Stimulated activated CD8-positive, alpha-beta memory T cell treated with anti-CD3 and anti-CD28 coated beads, Interleukin-2, amount 100 ng/mL, for 1 hour (primary cell): ENCODE measurements at places on chromosomes 1 and 21.

DNA sequence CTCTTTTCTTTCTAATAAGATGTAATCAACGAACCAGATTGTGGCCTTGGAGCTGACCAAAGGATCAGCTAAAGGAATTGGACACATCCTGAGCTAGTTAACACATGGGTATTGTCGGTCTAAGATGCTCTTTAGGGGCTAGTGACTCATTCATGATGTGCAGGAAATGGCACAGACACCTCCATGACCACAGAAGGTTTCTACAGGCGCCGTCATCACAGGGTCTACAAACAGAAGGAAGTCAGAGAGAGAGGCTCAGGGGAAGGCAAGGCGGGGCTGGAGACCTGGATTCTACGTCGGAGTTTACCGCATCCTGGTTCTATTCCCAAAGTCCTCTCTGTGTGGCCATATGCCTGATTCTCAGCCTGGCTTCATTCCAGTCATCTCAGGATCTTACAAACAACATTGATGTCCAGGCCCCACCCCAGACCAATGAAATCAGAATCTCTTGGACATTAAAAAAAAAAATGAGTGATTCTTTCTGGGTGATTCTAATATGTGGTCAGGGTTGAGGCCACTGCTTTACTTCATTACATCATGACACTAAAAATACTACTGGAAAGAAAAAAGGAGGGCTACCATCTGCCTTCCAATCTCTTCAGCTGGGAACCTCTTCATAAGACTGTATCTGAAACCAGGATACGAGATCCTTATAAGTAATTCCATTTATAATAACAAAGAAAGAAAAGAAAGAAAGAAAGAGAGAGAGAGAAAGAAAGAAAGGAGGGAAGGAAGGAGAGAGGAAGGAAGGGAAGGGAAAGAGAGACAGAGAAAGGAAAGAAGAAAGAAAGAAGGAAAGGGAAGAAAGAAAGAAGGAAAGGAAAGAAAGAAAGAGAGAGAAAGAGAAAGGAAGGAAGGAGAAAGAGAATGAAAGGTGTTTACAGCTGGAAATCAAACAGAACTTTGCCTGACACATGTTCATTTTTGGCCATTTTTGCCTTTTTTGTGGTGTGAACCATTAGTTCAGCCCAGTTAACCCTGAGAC, 11.6 kb upstream of the KCNJ15 start:
- peak; percentile 22 for DNase-seq

GRCh38 chr1:243596431-243597062, 253.5 kb downstream of the AKT3 start:
- no peak for DNase-seq

GRCh38 chr1:198462365-198463019, 78.0 kb downstream of the ATP6V1G3 start:
- DNase-seq, result no peak

- no peak for DNase-seq
Observed at GRCh38 chr1:210588946-210589345, 260.2 kb downstream of the HHAT start.

- DNase-seq, result no peak
Observed at GRCh38 chr1:11981378-11982009, 1.2 kb downstream of the MFN2 start.

DNA sequence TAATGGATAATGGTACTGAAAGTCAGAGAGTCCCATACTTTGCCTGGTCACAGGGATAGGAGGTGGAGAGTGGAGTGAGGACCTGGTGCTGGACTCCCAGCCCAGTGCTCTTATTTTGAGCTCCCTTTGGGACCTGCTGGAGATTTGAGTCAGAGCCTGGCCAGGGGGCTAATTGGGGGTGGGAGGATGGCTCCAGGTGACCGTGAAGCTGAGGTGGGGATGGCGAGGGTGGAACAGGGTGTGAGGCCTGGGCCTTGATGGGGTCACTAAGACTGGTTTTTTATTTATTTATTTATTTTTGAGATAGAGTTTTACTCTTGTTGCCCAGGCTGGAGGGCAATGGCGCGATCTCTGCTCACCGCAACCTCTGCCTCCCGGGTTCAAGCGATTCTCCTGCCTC, 17.8 kb downstream of the AMPD2 start:
- DNase-seq, result no peak

- DNase-seq, result no peak
Observed at GRCh38 chr1:233598891-233599541, 14.9 kb upstream of the KCNK1 start.

- no peak for DNase-seq
Observed at GRCh38 chr1:234970731-234971476, 157.7 kb downstream of the TOMM20 start.

GRCh38 chr1:223524930-223525451, 131.8 kb downstream of the CCDC185 start:
- no peak for DNase-seq

DNA sequence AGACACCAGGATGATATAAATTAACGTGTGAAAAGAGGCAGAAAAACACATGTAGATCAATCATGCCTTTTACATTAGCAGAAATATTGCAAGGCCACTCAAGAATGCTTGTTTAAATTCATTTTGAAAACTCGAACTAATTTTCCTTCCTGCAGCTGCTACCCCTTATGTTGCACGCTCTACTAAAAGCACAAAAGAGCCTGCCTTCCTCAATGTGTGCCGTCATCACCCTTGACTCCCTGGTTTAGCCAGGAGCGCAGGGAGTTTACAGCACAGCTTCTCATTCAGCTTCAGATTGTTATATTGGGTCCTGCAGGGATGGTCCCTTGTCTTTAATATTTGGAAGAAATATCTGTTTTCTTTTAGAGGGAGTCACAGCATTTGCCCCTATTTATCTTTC, 10.1 kb upstream of the ST6GALNAC5 start:
- no peak for DNase-seq

DNA sequence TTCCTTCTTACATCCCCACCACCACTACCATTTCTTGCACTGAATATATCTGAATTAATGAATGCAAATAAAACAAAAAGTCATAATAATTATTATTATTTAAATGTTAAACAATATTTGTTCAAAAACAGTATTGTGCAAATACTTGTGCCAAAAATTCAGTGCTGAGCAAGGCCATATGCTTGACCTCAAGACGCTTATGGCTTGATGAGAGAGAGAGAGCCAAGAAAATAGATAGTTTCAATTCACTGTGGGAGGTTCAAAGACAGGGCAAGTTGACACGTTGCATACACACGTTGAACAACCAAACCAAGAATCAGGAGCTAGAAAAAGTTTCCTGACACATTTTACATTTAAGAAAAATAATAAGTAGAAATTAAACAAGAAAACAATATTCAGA, 1421.7 kb downstream of the KCNT2 start:
- DNase-seq, result no peak

- no peak for DNase-seq
Observed at GRCh38 chr1:19232524-19232846, 18.8 kb downstream of the EMC1 start.

- no peak for DNase-seq
Observed at GRCh38 chr1:19628879-19629278, 15.2 kb upstream of the NBL1 start.

GRCh38 chr1:1624443-1625403, 7.2 kb upstream of the MMP23B start:
- DNase-seq, result no peak

- DNase-seq, result no peak
Observed at GRCh38 chr1:189152685-189153084, 1325.0 kb downstream of the BRINP3 start.

GRCh38 chr1:32719681-32720275, 17.2 kb upstream of the SYNC start:
- no peak for DNase-seq

DNA sequence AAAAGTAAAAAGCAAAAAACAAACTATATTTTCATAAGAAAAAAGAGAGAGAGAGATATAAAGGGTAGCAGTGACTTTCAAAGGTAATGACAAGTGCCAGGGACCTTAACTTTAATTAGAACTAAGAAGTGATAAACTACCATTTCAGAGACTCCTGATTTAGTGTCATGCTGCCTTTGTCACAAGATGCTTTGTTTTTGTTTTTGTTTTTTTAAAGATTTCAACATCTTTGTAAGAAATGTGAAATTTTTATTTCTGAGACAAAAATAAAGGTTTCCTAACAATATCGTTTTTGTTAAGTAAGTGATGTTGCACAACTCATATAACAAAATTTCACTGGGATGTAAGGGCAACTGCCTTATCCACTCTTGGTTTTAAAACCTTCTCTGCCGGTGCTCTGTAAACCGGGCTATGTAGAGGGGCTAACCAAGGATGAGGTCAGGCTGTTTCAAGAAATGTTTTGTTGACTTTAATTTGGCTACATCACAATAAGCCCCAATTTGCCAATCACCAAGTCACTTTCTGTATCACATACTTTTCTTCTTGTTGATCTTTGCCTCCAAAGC, 35.2 kb upstream of the SYT2 start:
- DNase-seq, result no peak

DNA sequence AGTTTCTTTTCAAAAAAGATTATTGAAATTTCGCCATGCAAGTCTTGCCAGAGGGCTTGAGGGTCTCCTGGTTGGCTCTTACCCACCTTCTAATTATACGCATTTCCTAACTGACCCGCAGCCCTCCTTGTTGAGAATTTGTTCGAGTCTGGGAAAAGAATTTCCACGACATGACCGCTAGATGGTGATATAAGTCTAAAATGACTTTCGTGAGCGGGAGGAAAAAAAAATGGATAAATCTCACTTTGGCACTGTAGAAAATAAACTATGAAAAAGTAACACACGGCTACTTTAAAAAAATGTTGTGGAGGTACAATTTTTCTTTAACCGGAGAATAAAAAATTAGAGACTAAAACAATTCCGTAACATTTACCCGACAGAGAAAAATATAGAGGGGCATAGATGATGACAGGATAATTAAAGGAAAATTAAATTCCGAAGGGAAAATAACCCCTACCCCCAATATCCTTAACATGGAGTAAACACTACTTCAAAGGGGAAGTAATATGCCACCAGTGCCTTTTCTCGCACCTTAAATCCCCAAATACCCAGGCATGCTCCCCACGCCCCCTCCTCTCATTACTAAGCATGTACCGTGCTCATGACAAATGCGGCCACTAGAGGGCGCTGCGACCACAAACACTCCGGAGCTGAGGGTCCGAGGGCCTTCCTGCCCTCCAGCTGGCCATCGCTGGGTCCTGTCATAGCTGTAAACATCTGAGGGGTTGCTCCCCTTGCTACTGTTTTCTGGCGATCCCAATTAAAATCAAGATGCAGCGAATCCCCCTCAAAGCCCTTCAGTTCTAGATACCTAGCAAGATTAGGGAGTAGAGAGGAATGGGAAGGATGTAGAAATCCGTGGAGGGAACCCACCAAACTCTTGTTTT, 266.9 kb downstream of the ASTN1 start:
- no peak for DNase-seq

- no peak for DNase-seq
Observed at GRCh38 chr1:208584167-208584755, 340.1 kb upstream of the PLXNA2 start.

GRCh38 chr1:11594222-11594621, 60.0 kb downstream of the FBXO2 start:
- no peak for DNase-seq

DNA sequence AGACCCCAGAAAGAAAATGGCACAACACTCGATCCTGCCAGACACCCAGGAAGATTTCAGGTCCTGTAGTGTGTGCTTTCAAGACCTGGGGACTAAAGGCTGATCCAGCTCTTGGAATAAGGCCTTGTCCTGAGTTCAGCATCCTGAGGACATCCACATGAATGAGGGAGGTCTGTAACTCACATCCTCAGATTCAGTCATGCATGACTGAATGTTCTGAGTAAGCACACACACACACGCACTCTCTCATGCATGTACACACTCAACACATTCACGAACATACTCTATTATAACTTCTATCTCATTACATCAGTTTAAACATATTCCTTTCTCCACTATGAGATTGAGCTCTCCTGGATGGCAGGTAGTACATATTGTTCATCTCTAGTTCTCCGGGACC, 273.4 kb upstream of the BEND5 start:
- DNase-seq, result no peak

GRCh38 chr1:213585959-213586586, 401.7 kb upstream of the PROX1 start:
- no peak for DNase-seq

- DNase-seq, result no peak
Observed at GRCh38 chr21:17742181-17742580, 77.0 kb downstream of the C21orf91 start.

GRCh38 chr1:195495720-195496635, 1112.3 kb downstream of the KCNT2 start:
- no peak for DNase-seq

GRCh38 chr21:18387994-18388393, 15.6 kb downstream of the TMPRSS15 start:
- DNase-seq, result no peak

- DNase-seq, result no peak
Observed at GRCh38 chr1:187517546-187517945, 688.8 kb downstream of the PLA2G4A start.

DNA sequence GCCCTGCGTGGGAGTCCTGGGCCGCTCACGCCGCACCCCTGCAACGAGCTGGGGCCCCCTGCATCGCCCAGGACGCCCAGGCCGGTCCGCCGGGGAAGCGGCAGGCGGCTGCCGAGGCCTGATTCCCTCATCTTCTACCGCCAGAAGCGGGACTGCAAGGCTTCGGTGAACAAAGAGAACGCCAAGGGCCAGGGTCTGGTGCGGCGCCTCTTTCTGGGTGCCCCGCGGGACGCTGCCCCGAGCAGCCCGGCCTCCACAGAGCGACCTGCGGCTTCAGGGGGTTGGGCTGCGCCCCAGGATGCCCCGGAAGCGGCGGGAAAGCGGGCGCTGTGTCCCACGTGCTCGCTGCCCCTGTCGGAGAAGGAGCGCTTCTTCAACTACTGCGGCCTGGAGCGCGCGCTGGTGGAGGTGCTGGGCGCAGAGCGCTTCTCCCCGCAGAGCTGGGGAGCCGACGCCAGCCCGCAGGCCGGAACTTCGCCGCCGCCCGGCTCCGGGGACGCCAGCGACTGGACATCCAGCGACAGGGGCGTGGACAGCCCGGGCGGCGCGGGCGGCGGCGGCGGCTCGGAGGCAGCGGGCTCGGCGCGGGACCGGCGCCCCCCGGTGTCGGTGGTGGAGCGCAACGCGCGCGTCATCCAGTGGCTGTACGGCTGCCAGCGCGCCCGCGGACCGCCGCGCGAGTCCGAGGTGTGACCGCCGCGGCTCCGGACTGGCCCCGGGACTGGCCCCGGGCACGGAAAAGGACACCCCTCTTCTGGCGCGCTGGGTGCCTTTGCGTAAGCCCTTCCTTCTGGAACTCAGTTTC, 2.7 kb downstream of the FAM110D start:
- no peak for DNase-seq

DNA sequence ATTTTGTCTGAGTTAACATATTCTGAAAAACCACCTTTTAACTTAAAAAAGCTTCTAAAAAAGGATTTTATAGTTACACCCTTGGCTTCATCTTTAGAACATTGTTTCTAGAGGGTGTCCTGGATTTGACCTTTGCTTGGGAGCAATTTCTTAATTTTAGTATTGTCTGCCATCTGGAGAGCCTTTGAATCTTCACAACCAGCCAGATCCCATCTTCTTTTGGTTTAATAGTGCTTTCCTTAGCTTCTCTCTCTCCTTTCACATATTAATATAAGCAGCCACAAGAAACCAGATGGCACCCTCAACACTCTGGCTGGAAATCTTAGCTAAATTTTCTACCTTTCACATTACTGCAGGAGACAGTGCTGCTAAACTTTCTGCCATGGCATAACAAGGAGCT, 76.5 kb upstream of the TSPAN2 start:
- no peak for DNase-seq
